Hypothalamus (tissue), 51 donors: ENCODE measurements at places on chromosomes 13 and 19.
A peak's percentile ranks its signal among the peaks of the same experiment; 100 is the strongest.

DNA sequence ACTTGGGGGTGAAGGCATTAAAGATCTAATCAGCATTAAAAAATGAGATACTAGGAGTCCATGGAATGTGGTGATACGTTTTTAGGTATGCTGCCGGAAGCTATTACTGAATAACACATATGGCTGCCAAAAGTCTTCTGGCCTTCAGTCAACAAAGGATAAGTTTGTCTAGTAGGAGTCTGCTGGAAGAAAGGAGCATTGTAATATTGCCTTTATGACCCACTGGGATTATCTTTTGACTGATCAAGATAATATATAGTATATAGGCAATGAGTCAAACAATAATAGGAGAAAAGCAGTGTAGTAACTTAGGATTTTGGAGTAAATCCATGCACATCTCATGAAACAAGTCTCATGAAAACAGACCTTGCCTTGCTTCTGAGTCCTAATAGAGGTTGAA, 295.4 kb downstream of the SLITRK6 start:
- no peak for DNase-seq

- peak; percentile 94 for DNase-seq
These were observed at the start of gene ZFP14 for GRCh38 chr19:36378625-36379509. Gene ZFP14, minus strand, starts transcription at chr19:36379201. Its CDS starts 11,309 bp downstream, at chr19:36367892.

- DNase-seq, result no peak
These were observed 28.4 kb downstream of the CRTC1 start for GRCh38 chr19:18711893-18712292.

DNA sequence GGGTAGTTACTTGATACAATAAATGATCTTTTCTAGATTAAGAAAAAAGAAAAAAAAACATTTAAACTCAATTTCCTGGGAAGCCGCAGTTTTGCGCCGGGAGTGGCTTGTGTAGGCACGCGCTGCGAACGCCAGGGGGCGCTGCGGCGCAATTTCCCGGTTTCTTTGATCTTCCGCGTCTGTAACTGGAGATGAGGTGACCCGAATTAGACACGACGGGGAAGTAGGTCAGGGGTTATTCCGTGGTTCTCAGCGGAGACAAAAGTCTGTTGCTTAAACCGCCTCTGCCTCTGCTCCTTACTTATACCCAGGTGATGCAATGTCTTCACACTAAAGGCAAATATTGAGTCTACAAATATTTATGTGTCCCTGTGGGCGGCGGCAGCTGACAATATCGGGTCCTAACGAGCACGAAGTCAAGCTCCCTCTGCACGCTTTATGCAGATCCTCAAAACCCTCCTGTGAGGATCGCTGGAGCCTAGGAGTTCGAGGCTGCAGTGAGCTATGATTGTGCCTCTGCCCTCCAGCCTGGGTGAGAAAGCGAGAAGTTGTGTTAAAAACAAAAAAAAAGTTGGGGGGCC, 15.2 kb downstream of the STXBP2 start:
- peak; percentile 69 for DNase-seq

- no peak for DNase-seq
These were observed 954 bp upstream of the STK24 start for GRCh38 chr13:98577836-98578285.

DNA sequence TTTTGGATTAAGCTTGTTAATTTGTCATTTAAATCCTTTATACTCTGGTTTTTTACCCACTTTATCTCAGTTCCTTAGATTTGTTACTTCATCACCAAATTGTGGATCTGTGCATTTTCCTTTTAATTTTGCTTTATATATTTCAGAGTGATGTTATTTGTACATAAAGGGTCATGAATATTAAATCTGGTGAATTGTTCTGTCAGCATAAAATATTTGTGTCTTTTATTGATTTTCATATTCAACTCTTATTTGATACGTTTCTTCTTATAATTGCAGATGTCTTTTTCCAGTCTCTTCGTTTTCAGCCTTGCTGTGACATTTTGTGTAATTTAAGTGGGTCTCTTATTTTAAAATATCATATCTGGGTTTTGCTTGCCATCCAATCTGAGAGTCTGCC, 4.7 kb downstream of the SETDB2 start:
- DNase-seq, result no peak

DNA sequence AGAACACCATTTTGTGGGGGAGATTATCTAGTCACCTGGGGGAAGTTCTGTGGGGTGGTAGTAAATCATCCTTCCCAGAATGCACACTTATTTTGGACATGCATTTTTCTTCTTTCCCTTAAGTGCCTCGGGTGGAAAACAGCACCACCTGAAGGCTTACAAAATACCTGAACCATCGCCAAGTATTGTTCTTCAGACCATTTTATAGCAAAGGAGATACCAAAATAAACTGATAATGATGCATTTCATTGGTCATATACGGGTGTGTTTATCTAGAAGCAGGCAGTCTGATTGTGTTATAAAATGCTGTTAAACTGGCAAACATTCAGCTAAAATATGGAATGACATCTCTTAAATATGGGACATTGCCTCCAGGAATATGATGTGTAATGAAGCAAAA, 1034.7 kb downstream of the SLITRK1 start:
- DNase-seq, result no peak

DNA sequence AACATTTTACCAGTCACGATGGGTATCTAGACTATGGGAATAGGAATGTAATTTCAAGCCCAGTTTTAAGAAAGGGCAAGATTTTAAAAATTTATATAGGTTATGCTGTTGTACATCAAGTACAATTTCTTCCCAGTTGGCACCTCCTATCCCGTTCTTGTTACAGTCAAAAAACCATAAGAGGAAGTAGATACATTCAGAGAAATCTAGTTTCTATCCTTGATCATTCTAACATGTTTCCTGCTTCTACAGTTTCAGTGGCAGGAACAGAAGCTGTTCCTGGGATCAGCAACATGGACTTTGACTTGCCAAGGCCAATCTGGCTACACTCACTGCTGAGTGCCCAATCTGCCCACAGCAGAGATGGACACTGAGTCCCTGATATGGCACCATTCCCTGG, 14.7 kb upstream of the FPR3 start:
- DNase-seq, result no peak
